Thoracic aorta (tissue), 2 donors: ENCODE measurements at places on chromosomes 2 and 18. TPM values are rescaled to one million over a fixed set of nuclear protein-coding genes. Genes with fewer than 3 reads are reported as not detected.

DNA sequence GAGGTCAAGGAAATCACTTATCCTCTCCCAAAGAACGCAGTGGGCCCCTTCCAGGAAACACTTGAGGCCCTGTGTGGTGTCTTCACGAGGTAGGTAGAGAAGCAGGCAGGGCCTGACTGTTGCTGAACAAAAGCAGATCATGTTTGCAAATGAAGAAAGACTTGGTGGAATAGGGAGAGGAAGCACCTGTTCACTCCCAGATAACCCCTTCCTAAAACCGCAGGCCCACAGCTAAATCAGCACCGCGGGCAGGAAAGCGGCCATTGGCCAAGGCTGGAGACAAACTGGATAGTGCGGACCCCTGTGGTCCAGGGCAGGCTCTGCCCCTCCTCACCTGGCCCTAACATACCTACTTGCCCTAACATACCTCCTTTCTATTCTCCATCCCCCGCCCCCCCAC lies 64.9 kb upstream of the KLHL29 start:
- no peak for DNase-seq

GRCh38 chr2:54377901-54378493 lies 78.1 kb upstream of the SPTBN1 start:
- no peak for DNase-seq

DNA sequence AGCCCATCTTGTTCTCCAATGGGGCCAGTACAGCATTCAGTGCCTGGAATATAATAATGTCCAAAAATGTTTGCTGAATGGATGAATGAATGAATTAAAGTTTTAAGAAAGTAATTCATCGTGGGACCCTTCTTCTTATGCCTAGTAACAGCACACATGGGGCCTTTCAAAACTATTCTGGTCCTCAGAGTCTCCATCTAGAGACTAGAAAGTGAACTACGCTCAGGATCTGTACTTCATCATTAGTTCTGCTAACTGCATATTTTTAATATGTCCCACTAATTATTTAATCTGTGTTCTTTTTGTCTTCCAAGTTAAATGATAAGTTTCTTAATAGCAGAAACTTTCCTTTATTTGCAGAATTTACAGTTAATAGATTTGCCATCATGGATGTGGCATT lies 172.5 kb downstream of the SMAD2 start:
- no peak for DNase-seq

DNA sequence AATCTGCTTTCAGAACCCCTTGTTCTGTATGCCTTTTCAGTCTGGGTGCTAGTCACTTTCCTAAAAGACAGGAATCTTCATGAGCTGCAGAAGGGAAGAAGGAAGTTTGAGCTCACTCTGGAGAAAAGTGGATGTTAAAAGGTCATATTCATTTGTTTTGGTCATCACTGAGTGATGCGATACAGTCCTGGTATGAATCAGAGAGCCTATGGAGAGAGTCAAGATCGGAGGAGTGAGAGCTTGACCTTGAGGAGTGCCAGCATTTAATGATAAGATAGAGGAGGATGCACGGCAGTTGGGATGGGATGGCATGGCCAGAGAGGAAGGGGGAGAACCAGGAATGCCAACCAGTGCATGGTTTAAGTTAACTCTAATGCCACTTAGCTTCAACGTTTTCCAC lies 19.6 kb downstream of the USP39 start:
- DNase-seq, result no peak

DNA sequence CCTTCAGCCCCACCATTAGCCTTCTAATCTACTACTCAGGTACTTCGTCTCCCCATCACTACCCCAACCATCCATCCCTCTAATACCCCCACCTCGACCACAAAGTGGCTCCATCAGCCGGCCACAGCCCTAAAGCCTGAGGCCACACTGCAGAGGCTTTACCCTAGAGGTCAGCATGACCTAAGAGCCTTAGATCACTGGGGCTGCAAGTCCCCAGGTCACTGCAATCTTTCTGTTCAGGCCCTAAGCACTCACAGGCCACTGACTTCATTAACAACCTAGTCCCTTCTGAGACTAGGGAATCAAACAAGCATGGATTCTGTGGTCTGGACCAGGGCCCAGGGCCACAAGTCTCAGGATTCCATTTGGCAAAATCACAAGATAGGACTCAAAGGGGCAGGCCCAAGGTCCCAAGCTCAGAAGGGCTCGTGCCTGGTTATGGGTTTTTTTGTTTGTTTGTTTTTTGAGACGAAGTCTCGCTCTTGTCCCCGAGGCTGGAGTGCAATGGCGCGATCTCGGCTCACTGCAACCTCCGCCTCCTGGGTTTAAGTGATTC lies 37.0 kb upstream of the PKDCC start:
- no peak for DNase-seq

The FBLN7 gene
- total RNA-seq, result 5.1 TPM

The NT5C1B gene
- not detected for total RNA-seq
